ENCODE measurements at places on chromosomes 5 and 9.
A peak's percentile ranks its signal among the peaks of the same experiment; 100 is the strongest.

GRCh38 chr5:128546658-128547281 lies 8.7 kb upstream of the FBN2 start:
- no peak for DNase-seq

DNA sequence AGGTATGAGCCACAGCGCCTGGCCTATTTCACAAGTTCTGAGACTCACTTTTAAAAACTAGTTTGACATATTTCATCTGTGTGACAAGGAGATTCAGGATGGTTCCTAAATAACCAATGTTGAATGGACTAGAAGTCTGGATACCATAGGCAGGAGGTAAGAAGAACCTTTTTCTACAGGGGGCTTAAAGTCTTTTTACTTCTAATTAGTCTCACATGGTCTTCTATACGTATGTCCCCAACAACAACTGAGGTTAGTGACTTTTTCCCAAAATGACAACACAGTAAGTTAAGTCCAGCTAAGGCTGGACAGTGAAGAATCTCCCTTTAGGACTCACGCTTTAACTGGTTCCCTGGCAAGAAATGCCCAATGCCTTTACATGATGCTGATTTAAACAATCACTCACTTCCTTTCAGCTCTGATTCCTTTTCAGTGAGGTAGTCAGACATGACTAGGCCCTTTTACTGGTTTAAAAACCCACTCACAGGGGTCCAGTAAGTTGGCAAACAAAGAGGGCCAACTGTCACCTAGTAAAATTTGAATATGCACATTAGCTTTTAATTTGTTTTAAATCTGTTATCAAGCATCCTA lies 12.1 kb upstream of the HAUS6 start:
- no peak for DNase-seq

DNA sequence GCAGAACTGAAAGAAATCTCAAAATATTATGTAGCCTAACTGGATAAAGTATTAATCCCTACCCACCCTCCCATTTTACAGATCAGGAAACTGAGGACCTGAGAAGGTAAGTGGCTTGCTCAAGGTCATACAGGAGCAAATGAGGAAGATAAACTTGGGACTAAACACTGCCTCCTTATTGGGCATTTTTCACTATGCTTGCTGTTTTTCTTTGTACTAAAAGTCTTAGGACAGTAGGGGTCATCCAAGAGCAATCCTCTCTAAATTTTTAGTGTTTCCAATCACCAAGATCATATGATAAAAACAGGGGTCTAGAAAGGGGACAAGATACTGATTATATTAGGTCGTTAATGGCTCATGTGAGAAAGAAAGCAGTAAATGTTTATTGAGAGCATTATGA lies 80.8 kb downstream of the RORB start:
- no peak for DNase-seq

DNA sequence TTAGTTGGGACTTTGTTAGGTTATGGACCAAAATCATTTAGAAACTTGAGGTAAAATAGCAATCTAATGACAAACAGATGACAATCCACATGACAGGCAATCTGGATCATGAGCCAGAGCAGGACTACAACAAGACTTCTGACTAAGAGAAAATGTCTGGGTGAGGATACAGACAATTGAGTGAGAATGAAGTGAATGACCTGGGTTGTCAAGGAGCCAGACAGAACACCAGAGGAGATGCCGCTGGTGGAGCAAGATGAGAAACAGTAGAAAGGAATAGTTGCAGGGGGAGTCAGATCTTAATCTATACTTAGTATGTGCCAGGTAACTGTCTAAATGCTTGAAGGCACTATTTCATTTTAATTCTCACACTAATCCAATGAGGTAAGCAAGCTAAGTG lies 277.8 kb downstream of the PRELID2 start:
- DNase-seq, result no peak

- no peak for DNase-seq
Observed at GRCh38 chr9:34576597-34577399, 12.7 kb downstream of the CNTFR start.

DNA sequence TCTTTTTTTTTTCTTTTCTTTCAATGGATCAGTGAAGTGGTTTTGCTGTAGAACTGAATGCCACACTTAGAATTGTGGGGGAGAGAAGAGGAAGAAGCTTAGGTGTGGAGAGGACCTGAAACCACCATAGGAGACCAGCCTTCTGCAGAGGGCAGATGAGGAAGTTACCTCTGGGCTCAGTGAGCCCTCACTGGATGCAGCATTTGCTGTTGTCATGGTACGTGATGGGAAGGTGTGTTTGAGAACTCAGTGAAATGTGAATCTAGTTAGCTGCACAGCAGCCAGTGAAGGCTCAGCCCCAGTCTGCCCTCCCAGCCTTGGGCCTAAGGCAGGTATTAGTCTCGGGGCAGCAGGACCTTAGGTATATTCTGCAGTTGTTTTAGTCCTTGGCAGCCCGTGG lies 17.5 kb downstream of the CYFIP2 start:
- no peak for DNase-seq

DNA sequence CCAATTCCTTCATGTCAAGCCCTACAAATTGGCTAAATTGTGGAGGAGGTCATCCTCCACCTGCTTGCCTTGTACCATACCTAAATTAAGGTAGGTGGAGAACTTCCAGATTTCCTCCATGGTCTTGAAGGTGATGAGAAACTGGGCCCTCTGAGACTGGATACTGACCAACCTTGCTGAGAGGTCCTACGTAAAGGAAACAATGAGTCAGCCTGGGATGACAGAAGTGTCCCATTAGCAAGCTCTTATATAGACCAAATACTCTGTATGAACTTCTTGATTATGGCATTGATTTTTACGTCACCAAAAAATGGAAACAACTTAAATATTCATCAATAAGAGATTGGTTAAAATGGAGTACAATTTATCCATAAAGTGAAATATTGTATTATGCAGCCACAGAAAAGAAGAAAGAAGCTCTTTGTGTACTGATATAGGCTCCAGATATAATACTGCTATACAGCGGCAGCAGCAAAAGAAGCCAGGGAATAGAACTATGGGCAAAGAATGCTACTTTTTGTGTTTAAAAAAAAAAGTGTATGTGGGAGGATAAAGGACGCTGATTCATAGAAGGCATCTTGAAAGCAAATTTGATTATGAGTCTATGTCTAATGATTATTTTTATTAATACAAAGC lies 18.3 kb downstream of the SH3TC2 start:
- no peak for DNase-seq

DNA sequence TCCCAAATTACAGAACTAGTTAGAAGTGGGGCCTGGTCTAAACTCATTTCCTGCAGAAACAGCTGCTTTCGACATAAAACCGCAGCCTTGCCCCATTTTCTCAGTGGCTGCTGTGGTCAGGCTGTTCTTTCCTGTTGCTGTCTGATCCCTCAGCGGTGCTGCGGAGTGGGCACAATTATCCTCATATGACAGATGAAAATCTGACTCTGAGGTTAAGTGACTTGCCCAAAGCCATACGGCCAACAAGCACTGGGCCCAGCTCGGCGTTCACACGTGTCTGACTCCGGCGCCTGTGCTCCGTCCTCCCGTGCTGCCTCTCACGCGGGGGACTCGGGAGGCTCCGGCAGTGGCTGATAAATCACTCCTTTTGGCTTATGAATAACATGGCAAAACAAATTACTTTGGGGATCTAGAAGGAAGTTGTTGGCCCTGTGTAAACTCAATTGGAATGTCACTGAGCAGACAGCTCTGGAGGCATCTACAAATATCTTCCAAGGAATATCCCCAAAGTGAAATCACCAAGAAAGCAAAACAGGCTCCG lies 142.6 kb upstream of the LMX1B start:
- DNase-seq, result peak; percentile 75

DNA sequence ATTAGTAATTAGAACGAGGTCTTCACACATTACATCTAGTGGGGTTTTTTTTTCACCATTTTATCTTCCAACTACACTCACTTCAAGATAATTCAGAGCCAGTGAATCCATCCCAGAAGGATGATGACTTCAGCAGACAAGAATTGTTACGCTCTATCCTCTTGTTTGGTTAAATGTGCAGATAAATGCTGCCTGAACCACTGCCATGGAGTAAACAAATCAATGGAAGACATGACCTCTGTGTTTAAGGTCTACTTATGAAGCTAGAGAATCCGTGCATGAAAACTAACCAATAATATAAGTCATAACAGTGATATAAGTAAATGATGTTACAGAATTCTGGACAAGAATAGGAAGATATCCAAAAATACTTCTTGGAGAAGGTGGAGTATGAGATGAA lies 602.6 kb downstream of the TLR4 start:
- DNase-seq, result no peak

Measured in stimulated activated CD4-positive, alpha-beta T cell treated with anti-CD3 and anti-CD28 coated beads, TNF-alpha, amount 100 ng/mL, for 48 hours (primary cell).